NCI-H187 (cell line): ENCODE measurements at places on chromosomes 1 and 21.

DNA sequence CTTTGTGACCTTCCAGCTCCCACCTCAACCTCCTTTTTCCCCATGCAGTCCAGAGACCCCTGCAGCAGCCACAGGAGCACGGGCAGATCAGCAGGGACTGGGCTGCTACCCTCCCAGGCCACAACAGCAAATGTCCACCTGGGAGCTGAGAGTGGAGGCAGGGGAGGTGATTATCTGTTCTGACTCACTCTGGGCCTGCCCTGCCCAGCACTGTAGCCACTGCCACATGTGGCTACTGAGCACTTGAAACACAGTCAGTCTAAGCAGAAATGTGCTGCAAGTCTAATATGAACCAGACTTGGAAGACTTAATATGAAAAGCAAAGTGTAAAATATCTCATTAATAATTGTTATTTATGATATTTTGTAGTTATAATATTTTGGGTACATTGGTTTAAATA lies 148.9 kb upstream of the VANGL1 start:
- no peak for DNase-seq

DNA sequence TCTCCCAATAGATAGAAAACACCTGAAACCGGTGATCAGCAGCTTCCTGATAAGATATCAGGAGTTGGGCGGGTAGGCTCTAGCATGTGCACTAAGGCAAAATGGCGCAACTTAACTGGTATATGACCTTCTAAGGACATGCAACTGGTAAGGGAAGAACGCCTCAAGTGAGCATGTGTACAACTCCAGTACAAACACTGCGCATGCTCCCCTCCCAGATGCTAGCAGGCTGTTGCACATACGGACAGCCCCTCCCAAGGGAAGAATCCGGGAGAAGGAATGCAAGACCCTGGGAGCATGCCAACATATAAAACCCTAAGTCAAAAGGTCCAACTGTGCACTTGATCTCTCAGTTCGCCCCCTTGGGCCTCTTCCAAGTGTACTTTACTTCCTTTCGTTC lies 110.8 kb downstream of the TSEN15 start:
- DNase-seq = no peak

DNA sequence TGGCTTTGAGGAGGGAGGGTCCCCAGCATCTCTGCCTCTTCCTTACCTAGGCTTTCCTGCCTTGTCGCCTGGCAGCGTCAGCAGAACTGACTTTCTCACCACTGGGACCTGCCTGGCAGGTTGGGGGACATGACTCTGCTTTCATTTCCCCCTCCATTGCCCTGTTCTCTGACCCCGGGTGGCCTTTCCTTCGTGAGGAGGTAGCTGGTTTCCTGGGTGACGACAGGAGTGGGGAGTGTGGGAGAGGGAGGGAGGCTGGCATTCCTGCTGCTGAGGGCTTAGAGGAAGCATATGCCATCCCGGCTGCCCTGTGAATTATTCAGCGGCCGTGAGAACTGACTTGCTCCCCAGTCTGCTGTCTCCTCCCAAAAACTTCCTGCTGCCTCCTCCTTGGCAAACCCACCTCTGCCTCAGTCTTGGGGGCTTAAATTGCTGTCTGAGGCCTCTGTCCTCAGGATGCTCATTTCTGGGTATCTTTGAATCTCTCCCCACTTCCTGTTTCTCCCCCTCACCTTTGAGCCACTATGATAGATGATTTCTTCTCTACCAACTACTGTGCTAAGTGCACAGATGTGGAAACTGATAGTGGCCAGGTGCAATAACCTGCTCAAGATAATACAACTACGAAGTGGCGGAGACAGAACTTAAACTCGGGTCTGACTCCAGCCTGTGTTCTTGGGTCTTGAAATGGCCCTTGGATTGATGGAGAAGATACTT lies 182.0 kb upstream of the CSF3R start:
- DNase-seq = no peak

- DNase-seq = peak; percentile 82
Measured at GRCh38 chr1:178501705-178502329, 5.1 kb upstream of the CLEC20A start.

DNA sequence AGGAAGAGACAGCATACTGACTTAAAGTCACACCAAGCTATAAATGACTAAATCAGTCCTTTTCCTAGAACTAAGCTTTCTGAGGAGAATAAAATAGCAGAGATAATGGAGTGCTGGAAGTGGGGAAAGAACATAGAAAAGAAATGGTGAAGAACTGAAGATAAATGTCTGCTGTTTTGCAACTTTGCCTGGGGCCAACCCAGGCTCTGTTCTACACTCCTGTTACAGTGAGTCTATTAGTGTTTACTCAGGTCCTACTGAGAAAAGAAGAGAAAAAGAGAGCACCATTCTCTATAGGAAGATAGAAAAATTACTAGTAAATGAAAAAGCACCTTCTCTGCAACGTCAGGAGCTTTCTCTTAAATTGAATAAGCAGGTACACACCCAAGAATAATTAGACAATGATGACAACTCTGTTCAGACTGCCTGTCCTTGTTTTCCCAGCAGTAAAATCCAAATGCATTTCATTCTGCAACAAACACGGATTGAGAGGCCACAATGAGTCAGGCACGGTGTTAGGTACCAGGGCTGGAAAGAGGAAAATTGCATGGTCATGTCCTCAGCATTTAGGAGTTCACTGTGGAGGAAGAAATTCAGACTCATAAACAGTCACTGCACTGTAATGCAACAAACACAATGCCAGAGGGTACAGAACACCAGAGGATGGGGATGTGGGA lies 139.4 kb upstream of the CAMK1G start:
- no peak for DNase-seq

GRCh38 chr1:167186771-167187170 lies 33.9 kb upstream of the POU2F1 start:
- no peak for DNase-seq
